ENCODE measurements at places on chromosomes 2 and 18. TPM values are rescaled to one million over a fixed set of nuclear protein-coding genes. Genes with fewer than 3 reads are reported as not detected.

- no peak for DNase-seq
These were observed 133.6 kb downstream of the PHLPP1 start for GRCh38 chr18:62848946-62849345.

DNA sequence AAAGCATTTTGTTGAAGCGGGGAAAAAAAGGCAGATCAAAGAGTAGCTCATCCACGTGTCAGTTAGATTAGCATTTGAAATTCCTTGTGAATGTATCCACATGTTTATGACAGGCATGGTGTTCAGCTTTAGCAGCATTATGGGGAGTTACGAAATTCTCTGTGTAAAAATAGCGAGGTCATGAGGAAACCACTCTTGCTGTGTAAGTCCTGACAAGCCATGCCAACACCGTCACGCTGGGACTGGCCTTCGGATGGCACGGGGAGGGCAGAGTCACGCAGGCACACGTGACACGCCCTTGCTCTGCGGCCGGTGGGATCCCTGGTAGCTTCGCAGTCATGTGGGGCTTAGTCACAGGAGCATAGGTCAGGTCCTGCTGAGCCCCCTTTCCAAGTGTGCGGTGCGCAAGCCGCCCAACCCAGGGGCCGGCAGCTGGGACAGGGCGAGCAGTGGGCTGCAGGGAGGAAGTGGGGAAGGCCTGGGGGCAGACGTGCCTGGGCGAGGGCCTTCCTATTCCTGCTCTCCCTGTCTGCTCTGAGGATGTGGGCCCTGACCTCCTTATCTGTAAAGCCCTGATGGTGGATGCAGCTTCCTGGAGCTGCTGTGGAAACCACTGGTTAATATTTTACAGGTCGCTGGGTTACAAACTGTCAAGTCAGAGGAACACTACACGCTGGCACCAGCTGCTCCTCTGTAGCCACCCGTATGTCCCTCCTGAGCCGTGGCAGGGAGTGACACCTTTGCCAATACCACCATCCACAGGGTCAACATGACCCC, 18.0 kb downstream of the MBP start:
- peak; percentile 100 for DNase-seq

DNA sequence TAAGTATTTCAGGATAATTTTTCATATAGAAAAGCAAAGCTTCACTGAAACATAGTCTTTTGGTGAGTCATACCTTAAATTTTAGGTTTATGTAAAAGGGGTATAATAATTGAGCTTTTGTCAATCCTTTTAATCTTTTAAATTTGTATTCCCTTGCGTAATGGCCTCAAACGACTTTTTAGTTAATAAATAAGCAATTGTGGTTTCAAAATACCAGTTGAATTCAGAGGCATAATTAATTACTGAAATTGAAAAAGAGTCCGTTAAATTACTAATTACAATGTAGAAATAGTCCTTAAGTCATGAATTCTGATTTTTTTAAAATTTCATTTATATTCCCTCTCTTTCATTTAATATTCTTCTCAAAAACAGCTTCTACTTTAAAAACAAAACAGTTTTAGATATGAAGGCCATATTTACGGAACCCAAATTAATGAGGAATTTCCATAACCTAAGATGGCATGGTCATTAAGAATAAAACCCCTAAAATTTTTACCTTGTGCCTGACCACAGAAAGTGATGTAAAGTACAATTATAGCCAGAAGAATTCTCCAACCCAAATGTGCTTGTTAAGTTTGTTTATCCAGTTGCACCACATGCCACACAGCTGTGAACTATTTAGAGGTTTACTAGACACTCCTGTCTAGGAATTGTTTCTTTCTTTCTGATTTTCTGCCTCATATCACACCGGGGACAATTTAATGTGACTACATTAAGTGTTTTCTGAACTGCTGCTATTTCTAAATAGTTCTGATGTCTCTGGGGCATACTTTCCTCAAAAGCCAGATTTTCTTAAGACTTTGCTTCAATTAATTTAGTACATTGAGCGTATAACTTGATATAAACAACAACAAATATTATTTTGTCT, 60.7 kb upstream of the ITGA4 start:
- DNase-seq, result peak; percentile 73

- no peak for DNase-seq
These were observed 257.3 kb upstream of the SESTD1 start for GRCh38 chr2:179521944-179522343.

The ARHGEF33 gene
- total RNA-seq, result 0.43 TPM

The FAM228A gene
- 0.43 TPM for total RNA-seq

The SERPINB11 gene
- not detected for total RNA-seq

The SH3RF3 gene
- 11.9 TPM for total RNA-seq

All from fibroblast of villous mesenchyme (primary cell).